ENCODE measurements at places on chromosomes 7 and 10.

- no peak for DNase-seq
Measured at GRCh38 chr10:47183704-47184041, 116.3 kb upstream of the GDF10 start.

DNA sequence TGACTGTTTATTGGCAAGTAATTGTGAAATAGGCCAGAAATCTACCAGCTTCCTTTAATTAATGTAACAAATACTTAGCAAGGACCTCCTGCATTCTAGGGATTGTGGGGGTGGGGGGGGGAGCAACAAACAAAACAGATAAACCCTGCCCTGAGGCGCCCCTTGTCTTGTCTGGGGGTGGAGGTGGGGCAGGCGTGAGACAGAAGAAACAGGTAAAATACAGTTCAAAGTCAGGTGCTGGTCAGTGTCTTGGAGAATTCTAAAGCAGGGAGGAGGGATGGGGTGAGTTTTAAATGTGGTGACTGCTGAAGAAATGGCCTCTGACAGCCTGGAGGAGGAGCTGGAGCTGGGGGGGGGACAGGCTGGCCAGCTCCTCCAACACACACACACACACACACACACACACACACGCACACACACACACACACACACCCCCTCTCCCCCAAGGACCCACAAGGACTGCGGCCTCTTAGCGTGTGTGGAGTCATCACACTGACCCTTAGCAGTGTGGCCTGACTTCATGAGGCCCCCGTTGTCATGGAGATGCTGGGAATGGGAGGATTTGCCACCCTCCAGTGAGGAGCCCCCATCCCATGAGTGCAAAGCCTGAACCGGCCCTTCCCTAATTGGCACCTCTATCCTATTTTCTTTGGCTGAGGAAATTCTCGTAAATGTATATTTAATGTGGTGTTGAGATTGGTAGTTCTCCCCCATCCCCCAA lies 190.4 kb downstream of the MGMT start:
- DNase-seq: no peak

- no peak for DNase-seq
Measured at GRCh38 chr7:148715027-148715426, 16.3 kb downstream of the CUL1 start.

DNA sequence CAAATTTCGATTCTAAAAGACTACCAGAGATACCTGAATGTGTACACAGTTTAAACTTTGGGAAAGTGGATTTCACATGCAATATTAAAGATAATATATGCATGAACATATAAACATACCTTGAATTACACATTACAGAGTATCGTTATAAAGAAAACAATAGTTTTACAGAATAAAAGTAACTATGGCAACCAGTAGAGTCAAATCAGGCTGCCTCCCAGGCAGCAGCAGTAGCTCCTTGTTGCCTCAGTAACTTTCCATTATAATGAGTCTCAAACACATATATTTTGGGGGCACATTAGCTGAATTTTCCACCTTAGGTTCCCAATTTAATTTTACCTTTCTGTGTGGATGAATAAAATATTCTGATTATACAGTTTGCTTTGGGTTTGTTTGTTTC lies 164.4 kb upstream of the FEZF1 start:
- no peak for DNase-seq

GRCh38 chr10:102009801-102010425 lies 46.1 kb downstream of the ARMH3 start:
- peak; percentile 58 for DNase-seq

GRCh38 chr10:111277661-111278060 lies 200.8 kb downstream of the ADRA2A start:
- DNase-seq: no peak

- no peak for DNase-seq
Measured at GRCh38 chr10:120386896-120387295, 70.1 kb upstream of the PLPP4 start.

DNA sequence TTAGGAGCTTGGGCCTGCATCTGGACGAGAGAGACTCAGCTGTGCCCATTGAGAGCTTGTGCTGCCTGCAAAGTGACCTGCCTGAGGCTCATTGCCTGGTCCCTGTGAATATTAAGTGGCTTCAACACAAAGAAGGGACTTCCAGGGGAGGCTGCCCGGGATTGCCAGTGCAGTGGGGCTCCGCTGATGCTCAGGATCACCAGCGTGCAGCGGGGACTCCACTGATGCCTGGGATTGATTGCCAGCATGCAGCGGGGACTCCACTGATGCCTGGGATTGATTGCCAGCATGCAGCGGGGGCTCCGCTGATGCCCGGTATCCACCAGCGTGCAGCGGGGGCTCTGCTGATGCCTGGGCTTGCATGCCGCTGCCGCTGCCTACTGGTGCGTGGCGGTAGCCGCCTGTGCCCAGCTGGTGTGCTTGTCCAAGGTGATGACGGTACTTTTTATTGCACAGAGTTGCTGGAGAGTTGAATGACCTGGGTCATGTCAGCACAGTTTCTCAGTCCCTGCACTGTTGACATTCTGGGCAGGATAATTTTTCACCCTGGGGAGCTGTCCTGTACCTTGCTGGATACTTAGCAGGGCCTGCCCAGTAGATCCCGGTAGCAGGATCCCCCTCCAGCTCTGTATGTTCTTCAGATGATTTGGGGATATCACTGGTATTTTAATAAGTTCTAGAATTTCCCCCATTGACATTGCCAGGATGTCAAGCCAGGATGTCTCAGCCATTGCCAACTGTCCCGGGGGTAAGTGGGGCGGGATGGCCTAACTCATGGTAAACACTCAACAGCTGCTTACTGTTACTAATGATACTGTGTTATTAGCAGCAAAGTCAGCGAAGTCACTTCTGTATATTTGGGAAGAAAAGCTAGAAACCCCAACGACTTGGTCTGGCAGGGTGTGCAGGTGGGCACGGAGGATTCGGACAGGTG lies 13.0 kb downstream of the DOCK1 start:
- no peak for DNase-seq

GRCh38 chr10:52252307-52252706 lies 61.8 kb upstream of the DKK1 start:
- DNase-seq: no peak

DNA sequence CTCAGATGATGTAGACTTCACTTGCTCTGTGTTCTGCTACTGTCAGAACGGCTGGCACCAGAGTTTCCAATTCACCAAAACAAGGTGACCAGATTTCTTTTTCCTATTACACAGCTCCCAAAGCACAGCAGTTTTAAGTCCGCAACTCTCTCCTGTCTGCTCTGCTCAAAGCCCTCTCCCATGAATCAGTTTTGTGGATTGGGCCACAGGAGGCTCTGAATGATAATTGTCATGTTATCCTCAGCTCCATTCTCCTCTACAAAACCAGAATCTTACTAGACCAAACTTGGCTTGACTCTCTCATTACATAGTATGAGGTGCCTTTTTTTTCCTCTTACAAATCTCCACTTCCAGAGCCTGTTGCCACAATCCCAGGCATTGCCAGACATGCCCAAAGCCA lies 223.5 kb downstream of the SNX13 start:
- no peak for DNase-seq

DNA sequence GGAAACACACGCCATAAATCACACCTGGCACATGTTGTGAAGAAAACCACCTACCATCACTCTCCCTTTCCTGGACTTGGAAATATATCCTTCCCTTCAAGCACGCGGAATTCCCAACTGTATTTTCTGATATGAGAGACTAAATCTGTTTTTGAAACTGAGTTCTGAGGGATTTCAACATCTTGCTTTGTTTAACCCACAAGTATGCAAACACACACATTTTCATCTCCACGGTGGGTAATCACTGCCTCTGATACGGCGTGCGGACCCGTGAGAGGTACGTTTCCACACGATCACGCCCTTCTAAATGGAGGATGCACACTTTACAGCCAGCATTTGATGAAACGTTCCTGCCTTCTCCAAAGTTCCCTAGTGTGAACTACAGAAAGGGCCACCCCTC lies 83.4 kb downstream of the ZRANB1 start:
- no peak for DNase-seq

DNA sequence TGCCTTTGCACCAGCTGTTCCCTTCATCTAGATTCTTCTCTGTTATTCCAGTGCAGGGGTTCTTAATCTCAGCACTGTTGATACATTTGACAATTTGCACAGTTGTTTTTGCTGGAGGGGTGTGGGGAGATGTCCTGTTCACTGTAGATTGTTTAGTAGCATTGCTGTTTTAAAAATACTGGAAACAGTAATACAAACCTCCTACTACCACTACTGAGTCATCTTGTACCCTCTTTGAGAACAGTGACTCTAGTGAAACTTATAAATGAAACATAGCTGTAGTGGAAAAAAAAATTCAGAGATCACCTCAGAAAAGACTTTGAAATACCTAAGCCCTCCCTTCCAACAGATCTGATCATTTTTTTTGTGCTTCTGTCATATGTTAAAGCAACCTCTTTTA lies 154.8 kb upstream of the TMEM196 start:
- DNase-seq: peak; percentile 12

DNA sequence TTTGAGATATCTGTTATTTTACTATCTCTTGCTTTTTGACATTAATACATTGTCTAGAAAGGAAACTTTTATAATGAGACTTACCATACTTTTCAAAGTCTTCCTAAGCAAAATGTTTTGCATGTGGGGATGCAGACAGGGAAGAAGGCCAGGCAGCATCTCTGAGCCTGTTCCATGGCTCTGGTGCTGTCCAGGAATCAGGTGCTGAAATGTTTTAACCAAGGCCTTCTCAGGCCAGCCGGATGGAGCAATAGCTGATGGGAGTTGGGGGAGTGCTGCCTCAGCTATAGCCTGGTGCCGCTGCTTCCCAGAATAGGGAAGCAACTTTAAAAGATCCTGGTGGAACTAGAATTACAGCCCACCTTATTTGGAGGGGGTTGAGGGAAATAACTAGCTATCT lies 38.5 kb downstream of the CRTAC1 start:
- DNase-seq: no peak

DNA sequence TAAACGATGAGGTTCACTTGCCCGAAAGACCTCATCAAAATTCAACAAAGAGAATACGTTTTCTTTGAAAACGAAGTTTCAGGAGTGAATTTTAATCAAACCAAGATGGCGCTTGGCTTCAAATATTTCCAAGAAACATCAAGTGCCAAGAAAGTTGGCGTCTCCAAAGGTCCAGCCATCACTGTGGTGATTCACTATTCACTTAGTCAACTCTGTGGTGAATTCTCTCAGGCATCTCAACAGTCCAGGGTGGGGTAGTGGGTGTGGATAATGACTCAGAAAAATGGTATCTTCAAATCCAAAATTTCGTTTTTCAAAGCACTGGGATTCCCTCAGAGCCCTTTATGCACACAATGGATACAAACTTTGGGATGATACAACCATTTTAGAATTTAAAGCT lies 133.1 kb downstream of the SVIL start:
- no peak for DNase-seq

DNA sequence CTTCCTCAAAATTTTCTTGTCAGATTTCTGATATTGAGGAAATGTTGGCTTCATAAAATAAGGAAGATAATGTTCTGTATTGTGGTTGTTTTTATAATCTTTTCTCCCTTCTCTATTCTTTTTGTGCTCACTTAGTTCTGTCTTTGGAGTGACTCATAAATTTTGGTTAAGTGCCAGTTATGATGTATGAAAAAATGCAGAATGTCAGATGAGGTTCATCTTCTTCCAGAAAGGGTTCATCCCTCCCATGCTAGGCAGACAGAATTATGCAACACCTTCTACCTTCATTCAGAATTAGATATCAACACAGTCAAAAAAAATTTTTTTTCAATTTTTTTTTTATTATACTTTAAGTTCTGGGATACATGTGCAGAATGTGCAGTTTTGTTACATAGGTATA lies 36.6 kb upstream of the CYP2C19 start:
- DNase-seq: no peak

DNA sequence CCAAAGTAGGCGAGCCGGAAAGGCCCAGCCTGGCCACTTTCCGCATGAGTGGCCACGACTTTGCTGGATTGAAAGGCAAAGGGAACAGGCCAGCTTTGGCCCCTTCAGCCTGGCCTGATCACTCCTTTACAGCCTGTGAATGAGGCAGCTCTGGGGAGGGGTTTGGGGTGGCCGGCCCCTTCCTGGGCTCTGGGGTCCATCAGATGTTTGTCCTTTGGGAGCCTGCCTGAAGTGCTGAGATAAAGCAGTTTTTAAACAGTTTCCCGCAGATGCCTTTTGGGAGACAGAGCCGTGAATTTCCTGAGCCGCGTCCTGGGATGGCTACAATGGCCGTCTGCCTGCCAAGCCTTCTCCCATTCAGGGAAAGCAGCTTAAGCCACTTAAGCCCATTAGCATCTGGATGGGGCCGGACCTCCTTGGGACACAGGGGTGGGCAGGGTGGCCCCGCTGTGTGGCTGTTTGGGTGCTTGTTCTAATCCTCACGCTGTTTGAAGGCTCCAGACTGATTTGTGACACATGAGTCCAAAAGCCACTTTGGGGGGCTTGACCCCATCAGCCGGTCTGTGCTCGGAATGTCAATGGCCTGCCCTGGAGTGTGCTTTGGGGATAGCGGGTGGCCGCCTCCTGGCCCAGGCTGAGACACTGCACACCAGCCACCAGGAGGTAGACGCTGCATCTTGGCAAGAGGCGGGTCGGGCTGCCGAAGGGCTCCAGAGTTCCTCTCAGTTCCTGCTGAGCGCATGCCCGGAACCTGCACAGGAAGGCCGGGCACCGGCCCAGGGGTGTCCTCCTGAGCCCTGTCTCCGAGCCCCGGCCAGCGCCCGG lies 38.9 kb downstream of the NKX6-2 start:
- no peak for DNase-seq

- no peak for DNase-seq
Measured at GRCh38 chr10:59176241-59177030, at the start of gene PHYHIPL. PHYHIPL (plus strand) TSS chr10:59176643; CDS start chr10:59176854, 211 bp downstream.

- DNase-seq: no peak
Measured at GRCh38 chr10:132726194-132726593, 59.8 kb downstream of the NKX6-2 start.

DNA sequence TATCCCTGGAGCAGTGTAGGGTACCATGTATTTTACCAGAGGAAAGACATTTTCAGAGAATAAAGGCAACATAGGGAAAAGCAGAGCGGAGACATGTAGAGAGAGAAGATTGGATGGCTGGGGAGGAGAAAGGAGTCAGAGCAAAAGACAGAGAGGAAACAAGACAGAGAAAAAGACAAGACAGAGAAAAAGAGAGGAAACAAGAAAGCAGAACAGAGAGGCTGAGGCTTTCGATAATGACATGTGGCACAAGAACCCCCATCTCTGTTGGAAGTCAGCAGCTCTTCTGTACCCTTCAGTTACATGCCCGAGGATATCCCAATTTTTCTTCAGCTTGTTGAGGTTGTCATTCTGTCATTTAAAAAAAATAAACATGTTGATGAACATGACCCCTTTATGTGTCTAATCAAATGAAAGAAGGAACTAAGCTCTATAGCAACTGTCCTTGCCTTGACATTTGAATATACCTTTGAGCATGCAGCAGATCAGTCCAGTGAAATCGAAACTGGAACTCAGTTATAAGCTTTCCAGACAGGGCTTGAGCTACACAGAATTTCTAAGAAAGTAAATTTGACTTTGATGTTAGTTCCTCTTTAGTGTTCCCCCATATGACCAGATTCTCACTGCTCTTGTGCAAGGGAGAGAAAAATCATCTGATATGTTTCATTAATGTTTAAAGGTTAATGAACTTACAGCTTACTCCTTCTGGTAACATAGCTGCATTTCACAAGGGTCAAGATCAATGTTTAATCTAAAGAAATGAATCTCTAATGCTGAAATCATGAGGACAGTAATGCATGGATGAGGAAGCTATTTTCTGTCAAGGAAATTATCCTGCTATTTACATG lies 75.1 kb upstream of the SP4 start:
- peak; percentile 90 for DNase-seq

- no peak for DNase-seq
Measured at GRCh38 chr7:102204212-102204611, 82.5 kb upstream of the SH2B2 start.

GRCh38 chr10:43195557-43195956 lies 57.3 kb downstream of the CSGALNACT2 start:
- no peak for DNase-seq

- DNase-seq: no peak
Measured at GRCh38 chr10:72954596-72955554, at the start of gene PLA2G12B. PLA2G12B (minus strand) TSS chr10:72954806; CDS start chr10:72954685, 121 bp downstream.

Data from GM12864 (cell line).